Astrocyte of the spinal cord (primary cell): ENCODE measurements at places on chromosomes 1 and 21.

GRCh38 chr1:6421266-6421665 is 1.5 kb upstream of the HES2 start:
- DNase-seq, result no peak

DNA sequence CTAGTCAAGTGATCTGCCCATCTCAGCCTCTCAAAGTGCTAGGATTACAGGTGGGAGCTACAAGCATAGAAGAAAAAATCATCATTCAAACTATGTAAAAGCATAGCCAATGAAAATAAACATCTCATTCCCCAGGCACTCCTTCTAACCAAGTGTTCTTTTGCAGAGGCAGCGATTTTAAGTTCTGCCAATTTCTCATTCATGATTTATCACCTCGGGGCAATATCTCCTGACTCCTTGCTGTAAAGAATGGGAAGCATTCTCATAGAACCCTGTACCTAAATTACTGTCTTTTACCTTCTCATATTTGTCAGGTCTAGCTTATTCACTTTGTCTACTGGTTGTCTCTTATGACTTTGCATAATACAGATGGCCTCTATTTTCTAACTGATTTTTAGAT is 32.5 kb upstream of the IVNS1ABP start:
- DNase-seq, result no peak

DNA sequence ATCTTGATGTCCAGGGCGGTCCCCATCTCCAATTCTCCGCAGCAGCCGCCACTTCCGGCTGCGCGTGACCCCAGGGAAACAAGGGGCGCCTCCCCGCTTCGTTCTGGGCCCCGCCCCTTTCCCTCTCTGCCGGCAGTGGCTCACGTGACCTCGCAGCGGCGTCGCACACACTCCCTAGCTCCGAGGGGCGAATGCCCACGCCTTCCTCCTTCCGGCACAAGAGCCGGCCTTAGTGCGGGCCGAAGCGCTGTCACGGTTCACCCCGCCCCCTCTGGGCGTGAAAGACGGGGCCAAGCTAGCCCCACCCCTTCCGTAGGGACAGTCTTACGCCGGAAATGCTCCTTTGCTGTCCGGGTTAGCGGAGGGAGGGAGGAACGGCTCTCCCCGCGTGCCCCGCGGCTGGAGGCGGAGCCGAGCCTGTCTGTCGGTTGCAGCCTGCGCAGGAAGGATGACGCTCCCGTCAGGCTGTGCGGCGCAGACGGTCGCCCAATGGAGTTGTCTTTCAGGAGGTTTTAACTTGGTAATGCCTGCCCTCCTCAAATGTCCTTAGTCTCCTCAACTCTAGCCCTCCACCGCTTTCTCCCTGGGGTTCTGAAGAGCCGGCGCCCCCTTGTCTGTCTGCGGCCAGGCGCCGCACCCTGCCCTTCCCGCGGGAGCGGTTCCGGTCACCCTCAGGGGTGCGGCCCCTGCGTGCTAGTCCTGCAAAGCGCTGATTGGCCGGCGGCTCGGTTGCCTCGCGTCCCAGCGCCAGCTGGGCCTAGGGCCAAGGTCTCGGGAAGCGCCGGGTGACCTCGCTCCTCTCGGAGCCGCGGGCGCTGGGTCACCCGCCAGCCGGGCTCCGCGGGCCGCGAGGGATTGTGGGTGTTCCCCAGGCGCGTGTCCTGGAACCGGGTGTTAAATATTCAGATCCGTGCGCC is at the start of gene VPS26C:
TSS of gene VPS26C (minus strand) at position 66 of the 917 bp plus-strand sequence. CDS start at position 26, 40 bp downstream.
- peak; percentile 100 for DNase-seq

DNA sequence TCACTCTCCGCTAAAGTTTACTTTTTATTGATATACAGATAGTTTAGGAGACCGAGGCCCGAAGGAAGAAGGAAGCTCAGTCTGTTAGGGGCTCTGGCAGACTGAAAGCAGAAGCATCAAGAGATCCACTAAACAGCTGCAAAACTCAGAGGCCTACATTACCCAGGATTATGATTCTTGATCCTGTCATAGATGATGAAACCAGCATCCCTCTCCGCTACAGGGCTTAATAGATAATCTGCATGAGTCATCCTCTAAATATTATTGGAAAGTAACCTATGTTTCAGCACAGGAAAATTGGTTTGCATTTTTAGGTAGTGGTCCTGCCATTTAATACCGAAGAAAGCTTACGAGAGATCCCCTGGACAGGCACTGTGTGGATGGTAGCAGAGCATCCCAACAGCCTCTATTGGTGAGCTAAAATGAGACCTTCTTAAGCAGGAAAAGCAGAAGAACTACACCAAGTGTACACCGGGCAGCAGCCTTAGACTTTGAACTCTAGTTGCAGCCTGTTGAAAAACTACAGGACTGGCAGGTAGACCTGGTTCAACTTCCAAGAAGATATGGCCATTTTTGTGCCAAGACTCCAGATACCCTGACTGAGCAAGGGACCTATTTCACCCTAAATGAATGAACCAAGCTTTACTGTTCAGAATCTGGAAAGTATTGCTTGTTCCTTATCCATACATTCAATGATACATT is 6.8 kb downstream of the CASQ2 start:
- DNase-seq, result no peak

GRCh38 chr1:201361652-201362504 is 15.6 kb downstream of the TNNT2 start:
- DNase-seq, result peak; percentile 21

GRCh38 chr1:94246692-94247137 is 9.3 kb upstream of the ARHGAP29 start:
- DNase-seq, result no peak

GRCh38 chr1:59015708-59016107 is 231.9 kb upstream of the JUN start:
- DNase-seq, result peak; percentile 77

DNA sequence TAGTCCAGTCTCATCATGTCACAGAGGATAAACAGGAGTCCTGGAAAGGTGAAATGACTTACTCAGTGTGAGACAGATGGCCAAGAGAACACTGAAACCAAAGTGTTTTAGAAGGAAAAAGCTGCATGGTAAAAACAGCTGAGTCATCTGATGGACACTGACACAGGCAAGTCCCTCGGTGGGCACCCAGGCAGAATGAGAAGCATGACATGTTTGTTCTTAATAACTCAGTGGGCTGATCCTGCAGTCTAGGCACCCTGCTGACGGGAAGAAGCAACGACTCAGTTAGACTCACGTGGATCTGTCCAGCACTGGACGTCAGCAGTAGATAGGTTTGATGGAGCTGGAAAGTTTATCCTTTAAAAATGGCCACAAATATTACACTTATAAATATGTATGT is 116.9 kb downstream of the RGS7 start:
- DNase-seq, result peak; percentile 2

DNA sequence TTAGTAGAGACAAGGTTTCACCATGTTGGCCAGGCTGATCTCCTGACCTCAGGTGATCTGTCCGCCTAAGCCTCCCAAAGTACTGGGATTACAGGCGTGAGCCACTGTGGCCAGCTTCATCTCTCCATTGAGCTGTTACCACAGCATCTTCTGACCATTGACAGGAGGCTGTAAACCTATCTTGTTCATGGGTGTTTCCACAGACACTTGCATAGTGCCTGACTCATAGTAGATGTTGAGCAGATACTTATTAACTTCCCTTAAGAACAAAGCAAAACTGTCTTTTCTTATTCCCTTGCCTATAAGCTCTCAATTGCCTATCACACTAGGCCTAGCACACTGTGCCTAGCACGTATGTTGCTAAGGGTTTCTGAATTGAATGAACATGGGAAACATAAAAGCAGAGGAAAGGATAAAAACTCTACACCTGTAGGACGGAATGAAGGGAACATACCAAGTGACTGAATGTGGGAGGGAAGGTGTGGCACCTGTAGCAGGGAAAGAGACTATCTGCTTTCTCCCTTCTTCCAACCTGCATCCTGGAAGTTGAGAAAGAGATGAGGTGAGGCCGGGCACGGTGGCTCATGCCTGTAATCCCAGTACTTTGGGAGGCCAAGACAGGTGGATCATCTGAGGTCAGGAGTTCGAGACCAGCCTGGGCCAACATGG is 1.2 kb upstream of the C1orf54 start:
- DNase-seq, result no peak

GRCh38 chr1:21524686-21525339 is 15.6 kb downstream of the ALPL start:
- DNase-seq, result no peak

GRCh38 chr1:65866439-65866838 is 73.7 kb downstream of the PDE4B start:
- no peak for DNase-seq

- no peak for DNase-seq
These were observed 32.4 kb upstream of the BMP8A start for GRCh38 chr1:39458991-39459390.

- peak; percentile 33 for DNase-seq
These were observed 106.5 kb downstream of the HLCS start for GRCh38 chr21:36859744-36860501.

DNA sequence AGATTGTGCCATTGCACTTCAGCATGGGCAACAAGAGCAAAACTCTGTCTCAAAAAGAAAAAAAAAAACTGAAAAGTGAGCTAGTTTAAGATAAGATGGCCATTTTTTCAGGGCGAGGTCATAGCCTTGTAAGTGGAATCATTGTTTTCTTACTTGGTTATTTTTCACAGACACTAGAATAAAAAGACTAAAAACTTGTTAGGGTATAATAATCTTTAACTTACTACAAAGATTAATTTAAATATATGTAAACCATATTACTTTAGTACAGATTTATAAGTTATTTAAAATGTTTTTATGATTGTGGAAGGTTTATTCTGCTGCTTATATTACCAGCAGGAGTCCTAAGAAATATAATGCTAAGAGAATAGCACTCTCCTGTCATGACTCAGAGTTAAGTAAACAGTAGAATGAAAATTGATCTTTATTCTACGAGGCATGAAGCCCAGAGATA is 23.5 kb downstream of the ANGPTL1 start:
- peak; percentile 88 for DNase-seq

DNA sequence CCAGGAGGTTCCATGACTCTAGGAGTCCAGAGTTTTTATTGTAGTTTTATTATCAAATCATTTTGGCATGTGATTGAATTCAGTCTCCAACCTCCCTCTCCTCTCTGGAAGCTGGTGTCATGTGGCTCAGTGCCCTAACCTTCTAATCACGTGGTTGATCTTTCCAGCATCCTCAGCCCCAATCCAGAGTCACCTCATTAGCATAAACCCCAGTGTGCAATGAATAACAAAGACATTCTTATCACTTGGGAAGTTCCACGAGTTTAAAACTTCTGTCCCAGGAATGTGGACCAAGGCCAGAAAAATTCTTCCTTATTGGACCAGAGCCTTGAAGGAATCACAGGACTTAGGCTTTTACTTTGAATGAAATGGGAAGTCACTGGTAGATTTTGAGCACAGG is 52.2 kb downstream of the KIRREL1 start:
- peak; percentile 45 for DNase-seq

- DNase-seq, result no peak
These were observed 51.5 kb downstream of the LUZP1 start for GRCh38 chr1:23116921-23117699.

- no peak for DNase-seq
These were observed 35.4 kb upstream of the DSCAM start for GRCh38 chr21:40882192-40882915.

- DNase-seq, result no peak
These were observed 2.7 kb upstream of the MRPL24 start for GRCh38 chr1:156743367-156744302.

DNA sequence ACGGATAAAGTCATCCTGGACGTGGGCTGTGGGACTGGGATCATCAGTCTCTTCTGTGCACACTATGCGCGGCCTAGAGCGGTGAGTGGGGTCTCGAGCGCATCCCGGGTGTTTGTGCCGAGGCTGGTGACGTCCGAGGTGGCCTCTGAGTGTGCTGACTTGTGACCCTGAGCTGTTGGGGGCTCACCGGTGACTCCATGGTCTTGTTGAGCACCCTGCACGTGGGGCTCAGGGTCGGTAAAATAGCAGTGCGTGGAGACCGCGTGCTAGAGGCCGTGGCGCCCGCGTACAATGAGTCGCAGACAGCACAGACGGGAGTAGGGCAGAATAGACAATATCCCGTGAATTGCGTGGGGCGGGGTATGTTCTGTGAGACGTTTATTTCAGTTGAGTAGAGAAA is 13.1 kb downstream of the PRMT2 start:
- DNase-seq, result no peak

GRCh38 chr1:234526922-234527321 is 47.9 kb upstream of the TARBP1 start:
- no peak for DNase-seq

GRCh38 chr1:31579374-31579773 is 3.1 kb downstream of the TINAGL1 start:
- DNase-seq, result no peak

DNA sequence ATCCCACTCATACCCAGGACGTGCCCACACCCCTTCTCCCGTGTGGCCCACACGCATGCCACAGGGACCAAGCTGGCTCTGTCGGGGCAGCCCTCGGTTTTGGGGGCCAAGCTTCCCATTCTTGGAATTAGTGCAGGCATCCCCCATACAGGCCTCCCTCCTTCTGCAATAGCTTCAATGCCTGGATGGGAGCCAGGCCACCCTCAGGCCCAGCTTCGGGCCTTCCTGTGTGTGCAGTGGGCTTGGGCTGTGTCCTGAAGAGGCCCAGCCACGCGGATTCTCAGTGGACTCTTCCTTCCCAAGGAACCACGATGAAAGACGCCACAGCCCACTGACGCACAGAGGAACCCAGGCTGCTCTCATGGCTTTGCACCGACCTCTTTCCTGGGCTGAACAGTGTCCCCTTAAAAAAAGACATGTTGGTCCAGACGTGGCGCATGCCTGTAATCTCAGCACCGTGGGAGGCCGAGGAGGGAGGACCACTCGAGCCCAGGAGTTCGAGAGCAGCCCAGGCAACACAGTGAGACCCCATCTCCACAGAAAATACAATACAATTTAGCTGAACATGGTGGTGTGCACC is 3.4 kb downstream of the KRTAP10-11 start:
- DNase-seq, result no peak

- DNase-seq, result no peak
These were observed 224.9 kb downstream of the GREM2 start for GRCh38 chr1:240387051-240387450.

DNA sequence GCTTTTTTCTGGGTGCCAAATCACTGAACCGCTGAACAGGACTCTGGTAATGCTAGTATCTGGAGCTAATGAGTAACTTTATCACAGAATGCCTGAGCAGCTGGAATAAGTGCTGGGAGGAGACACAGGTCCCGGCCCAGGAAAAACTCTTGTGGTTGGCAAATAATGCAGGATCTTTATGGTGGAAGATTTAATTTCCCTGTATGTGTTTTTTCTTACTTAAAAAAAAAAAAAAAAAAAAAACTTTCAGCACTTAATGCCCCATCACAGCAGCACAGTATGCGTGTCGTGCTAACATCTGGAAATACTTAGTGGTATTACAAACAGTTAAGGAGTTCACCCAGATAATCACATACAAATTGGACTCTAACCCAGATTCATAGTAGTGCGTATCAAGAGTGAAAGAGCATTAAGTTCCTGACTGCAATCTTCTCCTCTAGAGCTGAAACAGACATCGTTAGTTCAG is 220.7 kb downstream of the TOMM20 start:
- DNase-seq, result peak; percentile 70

DNA sequence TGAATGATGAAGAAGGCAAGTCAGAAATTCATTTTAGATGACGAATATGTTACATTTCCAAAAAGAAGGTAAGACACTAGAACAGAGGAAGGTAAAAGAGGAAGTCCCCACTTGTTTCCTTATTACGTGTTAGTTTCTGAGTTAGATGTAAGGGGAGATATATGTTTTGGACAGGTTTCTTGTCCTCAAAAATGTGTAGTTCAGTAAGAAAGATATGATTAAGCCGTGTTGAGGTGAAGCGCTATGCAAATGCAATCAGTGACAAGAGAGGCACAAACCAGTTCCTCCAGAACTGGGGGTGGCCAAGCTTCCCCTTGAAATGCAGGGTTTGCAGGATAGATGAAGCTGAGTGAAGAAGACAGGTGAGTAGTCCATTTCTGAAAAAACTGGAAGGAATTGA is 293.3 kb upstream of the RUNX1 start:
- no peak for DNase-seq
